ENCODE measurements at places on chromosomes 2 and 18.

GRCh38 chr2:101327863-101328394 is 19.4 kb upstream of the RNF149 start:
- peak overlapping the region; percentile 10 for H3K27ac ChIP-seq
- peaks cover 41% of the 10 kb centered on the region for H3K4me1 ChIP-seq
- H3K27me3 ChIP-seq, result no peaks in the 10 kb centered on the region
- H3K4me3 ChIP-seq, result no peak overlapping the region

DNA sequence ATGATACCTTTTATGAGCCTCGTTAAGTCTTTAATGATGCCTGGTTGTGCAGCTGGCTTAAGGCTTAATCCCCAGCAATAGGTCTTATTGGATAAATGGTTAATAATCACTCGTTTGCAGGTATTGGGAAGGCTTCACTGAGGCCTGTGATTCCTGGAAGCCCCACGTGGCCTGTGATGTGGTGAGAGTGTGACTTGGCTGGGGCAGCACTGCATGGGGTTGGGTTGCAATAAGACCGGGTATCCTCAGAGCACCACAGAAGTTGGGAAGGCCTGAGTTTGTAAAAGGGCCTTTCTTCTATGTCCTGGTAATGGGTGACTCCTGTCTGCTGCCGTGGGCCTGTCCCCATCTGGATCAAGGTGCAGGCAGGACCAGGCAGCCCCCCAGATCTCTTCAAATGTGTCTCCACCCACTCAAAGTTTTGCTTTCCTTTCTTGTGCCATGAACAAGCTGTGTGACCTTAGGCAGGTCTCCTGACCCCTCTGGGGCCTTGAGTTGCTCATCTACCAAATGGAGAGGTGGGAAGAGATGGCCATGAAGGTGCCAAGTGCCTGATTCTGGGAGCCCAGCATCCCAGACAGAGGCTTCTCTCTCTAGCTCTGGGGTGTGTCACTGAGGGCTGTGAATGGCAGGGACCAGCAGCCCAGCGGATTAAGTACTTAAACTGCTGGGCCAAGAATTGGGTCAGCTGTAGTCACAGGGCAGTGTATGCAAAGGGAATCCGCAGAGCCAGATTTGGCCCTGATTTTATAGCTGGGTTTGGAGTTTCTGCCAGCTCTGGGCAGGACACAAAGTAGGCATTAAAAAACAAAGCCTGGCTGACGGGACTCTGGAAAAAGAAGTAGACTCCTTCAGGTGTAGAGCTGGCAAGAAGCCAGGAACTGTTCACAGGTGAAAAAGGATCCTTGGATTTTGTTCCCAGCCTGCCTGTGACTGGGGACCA is 24.4 kb downstream of the LBH start:
- no peak for DNase-seq
- H3K27ac ChIP-seq, result no peak overlapping the region
- no peak overlapping the region for H3K4me3 ChIP-seq
- no peaks in the 10 kb centered on the region for H3K36me3 ChIP-seq
- no peaks in the 10 kb centered on the region for H3K4me1 ChIP-seq

DNA sequence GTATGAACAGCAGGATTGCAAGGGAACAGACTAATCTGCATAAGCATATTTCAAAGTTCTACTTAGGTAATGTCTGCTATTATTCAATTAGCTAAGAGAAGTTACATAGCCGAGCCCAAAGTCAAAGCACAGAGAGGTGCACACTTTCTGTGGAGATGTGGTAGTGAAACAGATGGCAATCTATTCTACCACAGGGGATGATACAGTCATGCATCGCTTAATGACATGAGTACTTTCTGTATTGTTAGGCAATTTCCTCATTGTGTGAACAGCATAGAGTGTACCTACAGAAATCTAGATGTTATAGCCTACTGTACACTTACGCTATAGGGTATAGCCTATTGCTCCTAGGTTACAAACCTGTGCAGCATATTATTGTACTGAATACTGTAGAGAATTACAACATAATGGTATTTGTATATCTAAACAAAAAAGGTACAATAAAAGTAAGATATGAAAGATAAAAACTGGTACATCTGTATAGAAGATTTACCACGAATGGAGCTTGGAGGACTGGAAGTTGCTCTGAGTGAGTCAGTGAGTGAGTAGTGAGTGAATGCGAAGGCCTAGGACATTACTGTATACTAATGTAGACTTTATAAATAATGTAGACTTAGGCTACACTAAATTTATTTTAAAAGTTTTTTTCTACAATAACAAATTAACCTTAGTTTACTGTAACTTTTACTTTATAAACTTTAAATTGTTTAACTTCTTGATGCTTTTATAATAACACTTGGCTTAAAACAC is 197.6 kb downstream of the MBD5 start:
- H3K27ac ChIP-seq, result no peak overlapping the region
- H3K27me3 ChIP-seq, result no peaks in the 10 kb centered on the region
- no peaks in the 10 kb centered on the region for H3K4me1 ChIP-seq
- no peak for DNase-seq
- H3K36me3 ChIP-seq, result no peaks in the 10 kb centered on the region
- H3K4me3 ChIP-seq, result no peak overlapping the region

DNA sequence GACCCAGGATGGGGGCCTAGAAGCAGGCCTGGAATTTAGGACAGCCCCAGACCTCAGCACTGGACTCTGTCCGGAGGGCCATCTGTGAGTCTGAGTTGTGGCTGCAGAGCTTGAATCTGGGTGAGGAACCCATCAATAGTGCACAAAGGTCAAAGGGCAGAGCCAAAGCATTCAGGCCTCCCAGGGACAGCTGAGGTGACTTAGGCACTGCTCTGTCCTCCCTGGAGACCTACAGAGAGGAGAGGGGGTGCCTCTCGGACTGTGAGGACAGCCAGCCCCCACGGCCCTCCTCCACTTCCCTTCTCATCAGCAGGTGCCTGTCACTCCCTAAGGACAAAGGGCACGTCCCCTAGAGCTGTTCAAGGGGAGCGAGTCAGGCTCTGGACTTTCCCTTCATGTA is 25.1 kb upstream of the PRLH start:
- no peaks in the 10 kb centered on the region for H3K27me3 ChIP-seq
- H3K4me1 ChIP-seq, result no peaks in the 10 kb centered on the region
- H3K4me3 ChIP-seq, result no peak overlapping the region
- no peak overlapping the region for H3K27ac ChIP-seq
- no peak for DNase-seq

- H3K36me3 ChIP-seq, result no peaks in the 10 kb centered on the region
- no peak overlapping the region for H3K27ac ChIP-seq
- H3K27me3 ChIP-seq, result no peaks in the 10 kb centered on the region
- H3K4me1 ChIP-seq, result 0 out of 2 replicates have a peak, but pooled peaks cover 5% of the 10 kb centered on the region
- H3K4me3 ChIP-seq, result no peak overlapping the region
Measured at GRCh38 chr2:29373870-29374269, 258.7 kb downstream of the CLIP4 start.

GRCh38 chr2:17520761-17521160 is 2.5 kb upstream of the RAD51AP2 start:
- H3K27ac ChIP-seq, result no peak overlapping the region
- H3K4me1 ChIP-seq, result peaks cover 28% of the 10 kb centered on the region
- H3K27me3 ChIP-seq, result no peaks in the 10 kb centered on the region
- DNase-seq, result peak; percentile 39
- H3K36me3 ChIP-seq, result no peaks in the 10 kb centered on the region

- peaks cover 12% of the 10 kb centered on the region for H3K4me1 ChIP-seq
- H3K27me3 ChIP-seq, result no peaks in the 10 kb centered on the region
- DNase-seq, result no peak
- peaks cover 17% of the 10 kb centered on the region for H3K36me3 ChIP-seq
- peak overlapping the region; percentile 97 for H3K4me3 ChIP-seq
- peak overlapping the region; percentile 93 for H3K27ac ChIP-seq
Measured at GRCh38 chr2:108447947-108448677, 894 bp upstream of the GCC2 start.

DNA sequence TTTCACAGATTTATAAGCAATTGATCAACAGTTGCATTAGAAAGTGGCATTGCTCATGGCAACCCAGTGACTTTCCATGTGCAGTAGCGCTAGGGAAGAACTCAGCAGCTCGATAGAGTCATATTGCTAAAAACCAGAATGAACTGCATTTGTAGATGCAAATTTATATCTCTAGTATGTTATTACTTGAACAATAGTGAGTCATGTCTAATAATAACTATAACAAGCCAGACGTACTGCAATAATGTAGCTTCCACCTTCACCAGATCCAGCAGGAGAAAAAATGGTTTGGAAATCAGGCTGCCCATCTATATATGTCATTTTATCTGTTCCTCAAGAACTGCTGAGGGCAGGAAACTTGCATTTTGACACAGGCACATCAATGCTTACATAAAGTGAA is 66.5 kb upstream of the FIGN start:
- no peaks in the 10 kb centered on the region for H3K36me3 ChIP-seq
- H3K27me3 ChIP-seq, result no peaks in the 10 kb centered on the region
- DNase-seq, result no peak
- no peak overlapping the region for H3K4me3 ChIP-seq
- H3K27ac ChIP-seq, result no peak overlapping the region

DNA sequence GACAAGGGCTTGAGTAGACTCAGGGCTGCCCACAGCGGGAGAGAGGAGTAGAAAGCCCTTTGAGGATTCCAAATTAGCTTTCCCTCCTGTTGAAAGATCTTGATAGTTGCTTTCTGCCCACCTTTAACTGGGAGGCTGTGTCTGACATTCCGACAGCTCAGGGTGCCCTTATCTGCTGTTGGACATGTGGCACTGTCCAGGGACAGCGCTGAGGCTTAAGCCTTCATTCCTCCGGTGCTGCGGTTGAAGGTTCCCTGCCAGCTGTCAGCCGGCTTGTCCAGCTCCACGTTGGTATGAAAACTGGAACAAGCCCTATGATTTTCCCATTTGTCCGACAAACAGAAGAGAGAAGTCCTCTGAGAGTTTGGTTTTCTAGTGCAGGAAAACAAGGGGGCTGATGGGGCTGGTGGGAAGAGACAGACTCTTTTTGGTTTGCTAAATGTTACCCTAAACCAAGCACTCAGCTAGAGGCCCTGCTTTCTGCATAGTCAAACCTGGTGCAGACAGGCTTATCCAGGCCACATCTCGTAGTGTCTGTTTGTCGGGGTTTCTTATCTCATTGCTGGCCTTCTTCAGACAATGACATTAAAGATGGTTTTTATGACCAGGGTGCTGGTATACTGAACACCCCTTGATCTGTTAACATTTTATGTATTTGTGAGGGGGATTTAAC is 24.5 kb downstream of the GREB1 start:
- H3K27ac ChIP-seq, result no peak overlapping the region
- H3K4me1 ChIP-seq, result peaks cover 22% of the 10 kb centered on the region
- H3K27me3 ChIP-seq, result no peaks in the 10 kb centered on the region

- DNase-seq, result no peak
- no peak overlapping the region for H3K27ac ChIP-seq
- H3K27me3 ChIP-seq, result no peaks in the 10 kb centered on the region
- no peak overlapping the region for H3K4me3 ChIP-seq
- no peaks in the 10 kb centered on the region for H3K4me1 ChIP-seq
Measured at GRCh38 chr2:167817908-167818307, 429.5 kb downstream of the STK39 start.

GRCh38 chr2:136075476-136075875 is 42.5 kb downstream of the CXCR4 start:
- H3K27me3 ChIP-seq, result no peaks in the 10 kb centered on the region
- H3K36me3 ChIP-seq, result no peaks in the 10 kb centered on the region
- H3K4me3 ChIP-seq, result no peak overlapping the region

- no peaks in the 10 kb centered on the region for H3K4me1 ChIP-seq
- 0 out of 2 replicates have a peak, but pooled peaks cover 3% of the 10 kb centered on the region for H3K36me3 ChIP-seq
- H3K27ac ChIP-seq, result no peak overlapping the region
- DNase-seq, result no peak
Measured at GRCh38 chr2:150520887-150521664, 33.6 kb upstream of the RND3 start.

GRCh38 chr2:24459224-24460161 is 31.6 kb upstream of the NCOA1 start:
- H3K4me3 ChIP-seq, result no peak overlapping the region
- no peaks in the 10 kb centered on the region for H3K27me3 ChIP-seq
- no peak overlapping the region for H3K27ac ChIP-seq
- no peak for DNase-seq

- peak; percentile 46 for DNase-seq
- H3K27me3 ChIP-seq, result no peaks in the 10 kb centered on the region
- 0 out of 2 replicates have a peak overlapping the region, but pooled peaks have one; percentile 23 for H3K4me3 ChIP-seq
Measured at GRCh38 chr2:10382354-10383061, 65.6 kb downstream of the ODC1 start.

DNA sequence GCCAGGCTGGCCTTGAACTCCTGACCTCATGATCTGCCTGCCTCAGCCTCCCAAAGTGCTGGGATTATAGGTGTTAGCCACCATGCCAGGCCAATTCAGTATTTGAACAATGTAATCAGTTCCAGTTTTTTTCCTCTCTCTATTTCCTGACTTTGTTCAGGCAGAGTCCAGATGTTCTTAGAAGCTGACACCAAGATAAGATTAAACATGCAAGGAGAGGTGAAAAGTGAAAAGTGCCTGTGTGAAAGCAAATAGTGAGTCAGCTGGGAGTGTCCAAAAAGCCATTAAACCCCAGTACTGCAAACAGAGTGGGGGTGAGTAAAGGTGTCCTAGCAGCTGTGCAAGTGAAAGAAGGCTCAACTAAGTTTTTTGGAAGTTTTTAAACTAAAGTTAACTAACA is 231.5 kb downstream of the PTH2R start:
- no peaks in the 10 kb centered on the region for H3K36me3 ChIP-seq
- H3K4me3 ChIP-seq, result no peak overlapping the region
- DNase-seq, result no peak
- no peaks in the 10 kb centered on the region for H3K27me3 ChIP-seq
- H3K4me1 ChIP-seq, result no peaks in the 10 kb centered on the region

DNA sequence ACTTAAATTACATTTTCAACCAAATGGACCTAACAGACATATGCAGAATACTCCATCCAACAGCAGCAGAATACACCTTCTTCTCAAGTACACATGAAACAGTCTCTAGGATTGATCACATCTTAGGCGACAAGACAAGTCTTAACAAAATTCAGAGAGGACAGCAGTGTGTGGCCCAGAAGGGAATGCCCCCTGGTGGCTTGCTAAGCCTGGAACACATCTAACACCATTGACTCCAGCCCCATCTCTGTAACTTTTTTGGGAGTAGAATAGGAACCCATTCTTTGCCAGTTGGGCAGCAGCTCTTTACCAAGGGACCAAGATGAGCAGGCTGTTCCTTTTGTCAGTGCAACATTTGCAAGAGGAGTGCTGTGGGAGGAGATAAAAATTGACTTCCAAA is 249.9 kb downstream of the PLCL1 start:
- H3K27me3 ChIP-seq, result no peaks in the 10 kb centered on the region
- H3K4me3 ChIP-seq, result no peak overlapping the region
- no peaks in the 10 kb centered on the region for H3K36me3 ChIP-seq
- peak; percentile 74 for DNase-seq
- no peaks in the 10 kb centered on the region for H3K4me1 ChIP-seq

GRCh38 chr2:91442246-91442905 is 2750.9 kb downstream of the RPIA start:
- no peaks in the 10 kb centered on the region for H3K36me3 ChIP-seq
- no peaks in the 10 kb centered on the region for H3K4me1 ChIP-seq
- DNase-seq, result peak; percentile 32
- no peak overlapping the region for H3K27ac ChIP-seq
- H3K27me3 ChIP-seq, result peaks cover 55% of the 10 kb centered on the region
